ENCODE measurements at places on chromosomes 4 and X. TPM values are rescaled to one million over a fixed set of nuclear protein-coding genes. Genes with fewer than 3 reads are reported as not detected.

ENPP6 gene
- not detected for total RNA-seq

CCDC160 gene
- not detected for total RNA-seq

NXF2 gene
- total RNA-seq: not detected

XPNPEP2 gene
- total RNA-seq: not detected

RFC1 gene
- total RNA-seq: 19.4 TPM

MAGEA8 gene
- not detected for total RNA-seq

VCX gene
- not detected for total RNA-seq

KLHL34 gene
- total RNA-seq: not detected

SSX2 gene
- total RNA-seq: not detected

SSX4 gene
- total RNA-seq: not detected

PRRG3 gene
- not detected for total RNA-seq

FRMD7 gene
- total RNA-seq: not detected

NHS gene
- 5.6 TPM for total RNA-seq

HSFX2 gene
- not detected for total RNA-seq

SLITRK2 gene
- not detected for total RNA-seq

TMEM154 gene
- total RNA-seq: 0.17 TPM

UGT2A1 gene
- total RNA-seq: not detected

FDCSP gene
- total RNA-seq: not detected

CENPVL2 gene
- not detected for total RNA-seq

PCDH19 gene
- total RNA-seq: 0.16 TPM

PNCK gene
- 0.37 TPM for total RNA-seq

DCAF12L2 gene
- total RNA-seq: 0.12 TPM

SLC4A4 gene
- total RNA-seq: 2.4 TPM

MTCP1 gene
- 19.1 TPM for total RNA-seq

MID2 gene
- total RNA-seq: 7.6 TPM

ADD1 gene
- total RNA-seq: 68.0 TPM

TLR6 gene
- total RNA-seq: 3.7 TPM

MAOA gene
- 0.80 TPM for total RNA-seq

EDNRA gene
- 0.24 TPM for total RNA-seq

MID1 gene
- 53.5 TPM for total RNA-seq

CCDC110 gene
- total RNA-seq: not detected

TRPC3 gene
- 0.05 TPM for total RNA-seq

HTT gene
- total RNA-seq: 10.0 TPM

PIR gene
- 54.1 TPM for total RNA-seq

TNIP3 gene
- total RNA-seq: 0.22 TPM

MAMLD1 gene
- total RNA-seq: 9.3 TPM

STBD1 gene
- 9.6 TPM for total RNA-seq

ANOS1 gene
- 0.03 TPM for total RNA-seq

TCEAL6 gene
- not detected for total RNA-seq

ZBED1 gene
- 30.3 TPM for total RNA-seq

NRK gene
- total RNA-seq: not detected

GYPA gene
- total RNA-seq: not detected

IL2RG gene
- total RNA-seq: not detected

TBX22 gene
- total RNA-seq: not detected

PLS3 gene
- total RNA-seq: 200 TPM

HSFX3 gene
- not detected for total RNA-seq

TMPRSS11D gene
- not detected for total RNA-seq

GC gene
- total RNA-seq: not detected

FGF13 gene
- total RNA-seq: not detected

GBA3 gene
- not detected for total RNA-seq
